ENCODE measurements at places on chromosomes 5 and 9.

DNA sequence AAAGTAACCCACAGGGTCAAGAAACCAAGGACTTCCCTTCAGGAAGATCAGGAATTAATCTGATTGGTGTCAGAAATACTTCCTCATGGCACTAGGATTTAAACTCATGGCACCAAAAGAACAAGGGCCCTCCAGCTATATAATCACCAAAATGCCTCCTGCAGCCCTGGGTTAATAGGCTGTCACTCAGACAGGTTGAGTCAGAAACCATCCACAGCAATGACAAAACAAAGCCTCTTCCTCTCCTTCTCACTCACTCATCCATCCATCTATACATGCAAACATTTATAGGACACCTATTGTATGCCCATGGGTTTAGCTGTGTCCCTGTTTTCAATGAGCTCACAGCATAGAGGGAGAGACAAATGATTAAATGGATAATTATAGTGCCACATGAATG is 62.5 kb upstream of the SPOCK1 start:
- no peak for DNase-seq

GRCh38 chr5:143923634-143924266 is 111.8 kb downstream of the HMHB1 start:
- DNase-seq, result no peak

- DNase-seq, result no peak
Observed at GRCh38 chr5:122846051-122846550, 688 bp downstream of the SNX24 start.

- DNase-seq, result no peak
Observed at GRCh38 chr5:149140197-149141002, 893 bp upstream of the ABLIM3 start.

GRCh38 chr9:6051511-6051950 is 36.1 kb upstream of the RANBP6 start:
- no peak for DNase-seq

Measured in CD4-positive, alpha-beta T cell (primary cell).